Natural killer cell treated with Interleukin-12 subunit alpha and Interleukin-12 subunit beta and Interleukin-15 and Interleukin-18, amount 100 ng/mL, for 72 hours (primary cell): ENCODE measurements at places on chromosomes 6 and 20. TPM values are rescaled to one million over a fixed set of nuclear protein-coding genes. Genes with fewer than 3 reads are reported as not detected.
A peak's percentile ranks its signal among the peaks of the same experiment; 100 is the strongest.

DNA sequence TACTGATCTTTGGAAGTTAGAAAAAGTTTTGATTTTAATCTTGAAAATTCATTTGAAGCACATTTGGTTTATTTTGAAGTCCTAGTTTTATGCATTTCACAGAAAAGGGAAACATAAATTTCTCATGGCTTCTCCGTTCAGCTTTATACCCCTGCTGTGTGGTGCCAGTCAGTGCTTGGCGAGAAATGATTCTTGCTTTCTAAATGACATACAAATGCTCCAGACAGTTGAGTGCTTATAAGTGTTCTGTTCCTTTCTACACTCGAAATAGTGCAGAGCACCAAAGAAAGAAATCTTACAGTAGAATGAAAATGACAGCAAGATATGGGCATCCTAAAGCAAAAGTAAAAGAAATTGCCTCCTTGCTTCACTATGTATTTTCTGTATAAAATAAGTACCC is 9.0 kb upstream of the ZNF292 start:
- no peak for DNase-seq

DNA sequence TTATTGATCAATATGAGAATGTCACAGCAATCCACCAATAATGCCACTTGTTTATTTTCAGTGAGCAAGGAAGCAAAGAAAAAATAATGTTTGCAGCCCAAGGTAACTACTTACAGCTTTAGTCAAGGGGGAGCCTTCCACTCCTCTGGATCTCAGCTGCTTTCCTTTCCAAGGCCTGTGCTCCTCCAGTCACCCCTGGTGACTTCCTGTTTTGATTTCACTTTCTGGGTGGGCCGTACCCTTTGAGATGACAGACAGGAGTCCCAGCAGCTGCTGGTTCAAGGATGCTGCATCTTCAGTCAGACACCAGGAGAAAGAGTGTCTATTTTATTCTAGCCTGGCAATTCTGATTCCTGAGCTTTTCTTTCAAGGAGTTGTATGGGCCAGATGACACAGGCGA is 5.6 kb upstream of the VNN2 start:
- peak; percentile 72 for DNase-seq

NQO2 gene
- 18.0 TPM for total RNA-seq

DNA sequence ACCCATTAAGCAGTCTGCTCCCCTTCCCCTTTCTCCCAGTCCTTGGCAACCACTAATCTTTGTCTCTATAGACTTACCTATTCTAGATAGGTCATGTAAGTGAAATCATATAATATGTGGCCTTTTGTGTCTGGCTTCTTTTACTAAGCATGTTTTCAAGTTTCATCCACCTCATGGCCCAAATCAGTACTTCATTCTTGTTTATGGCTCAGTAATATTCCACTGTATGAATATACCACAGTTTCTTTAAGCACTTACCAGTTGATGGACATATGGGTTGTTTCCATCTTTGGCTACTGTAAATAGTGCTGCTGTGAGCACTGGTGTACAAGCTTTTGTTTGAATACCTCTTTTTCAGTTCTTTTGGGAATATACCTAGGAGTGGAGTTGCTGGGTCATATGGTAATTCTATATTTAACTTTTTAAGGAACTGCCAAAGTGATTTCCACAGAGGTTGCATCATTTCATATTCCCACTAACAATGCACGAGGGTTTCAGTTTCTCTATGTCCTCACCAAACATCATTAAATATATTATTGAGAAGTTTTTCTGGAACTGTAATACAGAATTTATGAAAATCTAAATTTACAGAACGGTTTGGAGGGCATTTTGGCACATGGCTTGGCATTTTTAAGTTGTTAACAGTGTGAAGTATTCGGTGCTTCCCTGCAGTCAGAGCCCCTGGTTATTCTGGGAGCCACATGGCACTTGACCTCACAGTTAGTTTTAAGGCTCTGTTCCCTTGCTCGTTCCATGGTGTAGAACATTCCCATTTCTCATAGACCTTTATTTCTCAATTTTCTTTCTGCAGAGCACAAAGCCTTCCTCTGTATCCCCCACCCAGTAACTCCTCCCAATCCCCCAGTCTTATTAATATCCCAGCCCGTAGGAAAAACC is 27.0 kb upstream of the DTNBP1 start:
- no peak for DNase-seq

DNA sequence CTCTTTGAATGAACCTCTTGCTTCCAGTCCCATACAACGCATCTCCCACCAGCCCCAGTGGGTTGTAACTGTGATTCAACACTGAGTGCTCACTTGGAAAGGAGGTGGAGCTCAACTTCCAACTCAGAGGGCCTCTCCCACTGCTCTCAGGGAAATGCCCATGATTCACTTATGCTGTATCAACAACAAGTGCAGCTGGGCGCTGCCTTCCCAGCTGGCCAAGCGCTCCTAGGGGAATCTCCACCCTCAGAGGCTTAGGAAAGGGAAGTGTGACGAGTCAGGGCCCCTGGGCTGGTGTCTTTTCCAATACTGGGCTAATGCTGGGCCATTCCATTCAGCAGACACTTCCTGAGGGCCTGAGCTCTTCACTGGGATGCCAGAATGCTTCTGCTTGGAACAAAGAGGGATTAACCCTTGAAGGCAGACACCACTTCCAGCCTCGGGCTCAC is 8.1 kb upstream of the OCSTAMP start:
- peak; percentile 64 for DNase-seq

DNA sequence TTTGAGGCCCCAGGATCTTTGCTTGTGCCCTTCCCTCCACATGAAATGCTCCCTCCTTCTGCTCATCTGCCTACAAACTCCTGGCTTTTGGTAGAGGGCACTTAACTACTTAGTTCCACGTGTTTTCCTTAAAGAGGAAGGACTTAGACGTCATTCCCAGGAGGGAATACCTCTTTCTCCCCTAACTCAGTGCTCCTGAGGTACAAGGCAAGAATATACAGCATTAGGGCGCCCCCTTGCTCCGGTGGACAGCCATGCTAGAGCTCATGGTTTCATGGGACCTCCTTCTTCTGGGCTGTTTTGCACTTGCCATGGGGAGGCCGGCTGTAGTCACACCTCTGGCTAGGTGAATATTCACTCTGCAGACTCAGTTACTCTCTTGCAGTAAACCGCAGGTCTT is 93.8 kb upstream of the LY86 start:
- no peak for DNase-seq

DNA sequence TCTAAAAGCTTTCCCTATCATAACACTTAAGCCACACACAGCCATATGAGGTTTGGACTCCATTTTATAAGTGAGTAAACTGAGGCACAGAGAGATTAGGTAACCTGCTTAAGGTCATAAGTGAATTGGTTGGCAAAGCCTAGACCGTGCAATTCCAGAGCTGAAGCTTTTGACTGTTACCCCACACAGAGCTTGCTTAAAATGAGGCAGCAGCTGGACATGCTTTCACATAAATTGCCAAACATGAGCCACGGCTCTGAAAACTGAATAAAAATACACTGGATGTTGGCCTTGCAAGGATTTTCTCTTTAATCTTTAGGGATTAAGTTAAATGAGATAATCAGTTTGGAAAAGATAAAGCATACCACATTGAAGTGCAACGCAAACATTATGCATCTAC is 2.5 kb downstream of the RIPOR2 start:
- DNase-seq: no peak

GRCh38 chr6:164023535-164023934 is 609.0 kb downstream of the QKI start:
- DNase-seq: no peak

DNA sequence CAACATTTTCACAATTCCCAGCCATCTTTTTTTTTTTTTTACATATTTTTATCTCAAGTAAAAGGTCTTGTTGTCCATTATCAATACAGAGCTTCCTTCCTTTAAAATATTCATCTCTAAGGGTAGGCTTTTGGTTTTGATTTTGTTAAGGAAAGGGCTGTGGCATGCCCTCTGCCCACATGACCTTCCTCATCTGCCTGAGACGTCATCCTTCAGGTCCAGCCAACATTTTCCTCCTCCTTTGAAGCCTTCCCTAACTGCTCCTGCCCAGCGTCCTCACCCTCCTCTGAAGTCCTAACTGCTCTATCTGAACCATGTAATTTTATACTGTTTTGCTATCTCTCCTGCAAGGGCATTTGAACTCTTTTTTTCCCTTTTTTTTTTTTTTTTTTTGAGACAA is 73.9 kb upstream of the TGM3 start:
- no peak for DNase-seq

DNA sequence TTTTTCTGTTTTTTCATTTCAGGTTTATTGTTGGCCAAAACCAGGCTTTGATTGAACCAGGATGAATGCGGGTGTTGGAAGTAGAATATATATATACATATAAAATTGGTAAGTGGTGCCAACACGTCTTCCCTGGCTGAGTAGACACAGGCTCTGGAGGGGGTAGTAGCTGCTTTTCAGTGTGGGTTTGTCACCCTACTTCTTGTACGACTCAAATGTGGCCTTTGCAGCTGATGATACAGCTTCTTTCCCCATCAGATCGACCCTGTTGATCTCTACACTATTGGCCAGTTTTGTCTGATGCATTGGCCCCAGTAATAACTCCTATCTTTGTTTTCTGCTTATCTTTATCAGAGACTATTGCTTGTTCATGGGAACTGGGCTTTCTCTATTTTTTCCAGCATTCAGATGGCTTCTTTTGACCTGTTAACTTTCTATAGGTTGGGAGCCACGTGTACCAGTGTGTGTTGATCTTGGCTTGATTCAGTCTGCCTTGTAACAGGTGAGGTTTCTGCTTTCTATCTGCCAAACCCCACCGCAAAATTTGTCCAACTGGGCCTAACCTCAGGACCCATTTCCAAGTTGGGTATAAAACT is 2.7 kb upstream of the ZNFX1 start:
- no peak for DNase-seq

RAB44 gene
- 4.1 TPM for total RNA-seq

DNA sequence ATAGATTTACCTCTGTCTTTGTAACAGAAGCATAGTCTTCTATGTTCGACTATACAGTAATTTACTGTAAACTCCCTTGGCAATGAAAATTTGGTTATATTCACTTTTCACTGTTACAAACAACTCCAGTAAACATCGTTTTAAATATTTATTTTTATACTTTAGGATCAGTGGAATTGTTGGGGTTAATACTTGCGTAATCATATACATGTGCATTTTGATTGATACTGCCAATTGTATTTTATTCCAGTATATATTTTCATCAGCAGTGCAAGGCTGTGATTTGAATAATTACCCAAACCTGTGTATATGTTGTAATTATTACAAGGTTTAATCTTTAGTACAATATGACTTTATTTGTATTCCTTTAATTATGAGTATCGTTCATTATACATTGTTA is 255.7 kb downstream of the ARID1B start:
- DNase-seq: no peak

- no peak for DNase-seq
Measured at GRCh38 chr20:36819659-36820058, 46.1 kb upstream of the DSN1 start.

GRCh38 chr6:3715285-3715684 is 36.2 kb downstream of the PXDC1 start:
- DNase-seq: no peak

DNA sequence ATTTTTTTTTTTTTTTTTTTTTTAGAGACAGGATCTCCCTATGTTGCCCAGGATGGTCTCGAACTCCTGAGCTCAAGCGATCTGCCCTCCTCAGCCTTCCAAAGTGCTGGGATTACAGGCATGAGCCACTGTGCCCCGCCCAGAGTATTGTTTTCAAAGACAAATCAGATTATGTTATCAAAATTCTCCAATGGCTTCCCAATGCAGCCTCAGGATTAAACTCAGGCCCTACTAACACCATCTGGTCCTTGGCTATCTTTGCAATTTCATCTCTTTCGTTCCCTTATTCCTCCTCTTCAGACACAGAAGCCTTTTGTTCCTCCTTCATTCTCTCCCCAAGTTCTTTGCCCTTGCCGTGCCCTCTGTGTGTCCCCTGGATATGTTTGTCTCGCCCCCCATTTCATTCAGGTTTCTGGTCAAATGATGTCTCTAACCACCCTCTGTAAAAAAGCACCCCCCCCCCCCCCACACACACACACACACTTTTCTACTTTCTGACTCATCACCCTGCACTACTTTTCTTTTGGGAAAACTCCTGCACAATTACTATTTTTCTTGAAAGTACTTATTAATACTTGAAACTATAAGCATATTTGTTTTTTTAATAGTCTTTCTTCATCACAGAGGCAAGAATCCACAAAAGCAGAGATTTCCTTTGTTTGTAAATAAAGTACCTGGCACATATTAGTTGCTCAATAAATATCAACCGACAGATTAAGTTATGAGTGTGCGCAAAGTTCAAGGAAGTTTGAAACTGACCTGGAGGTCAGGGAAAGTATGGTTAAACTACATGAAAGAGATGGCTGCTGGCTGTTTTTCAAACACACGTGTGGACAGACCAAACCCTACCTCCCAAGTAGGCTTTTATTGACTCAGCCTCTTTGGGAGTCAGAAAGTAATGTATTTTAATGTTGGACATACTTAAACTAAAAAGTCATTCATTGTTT is 16.7 kb downstream of the BTN1A1 start:
- no peak for DNase-seq

GRCh38 chr20:51422514-51423289 is 119.8 kb downstream of the NFATC2 start:
- no peak for DNase-seq

- DNase-seq: peak; percentile 66
Measured at GRCh38 chr20:652615-653109, 338 bp downstream of the SRXN1 start.

GRCh38 chr6:142833054-142833453 is 111.9 kb downstream of the HIVEP2 start:
- DNase-seq: no peak

DNA sequence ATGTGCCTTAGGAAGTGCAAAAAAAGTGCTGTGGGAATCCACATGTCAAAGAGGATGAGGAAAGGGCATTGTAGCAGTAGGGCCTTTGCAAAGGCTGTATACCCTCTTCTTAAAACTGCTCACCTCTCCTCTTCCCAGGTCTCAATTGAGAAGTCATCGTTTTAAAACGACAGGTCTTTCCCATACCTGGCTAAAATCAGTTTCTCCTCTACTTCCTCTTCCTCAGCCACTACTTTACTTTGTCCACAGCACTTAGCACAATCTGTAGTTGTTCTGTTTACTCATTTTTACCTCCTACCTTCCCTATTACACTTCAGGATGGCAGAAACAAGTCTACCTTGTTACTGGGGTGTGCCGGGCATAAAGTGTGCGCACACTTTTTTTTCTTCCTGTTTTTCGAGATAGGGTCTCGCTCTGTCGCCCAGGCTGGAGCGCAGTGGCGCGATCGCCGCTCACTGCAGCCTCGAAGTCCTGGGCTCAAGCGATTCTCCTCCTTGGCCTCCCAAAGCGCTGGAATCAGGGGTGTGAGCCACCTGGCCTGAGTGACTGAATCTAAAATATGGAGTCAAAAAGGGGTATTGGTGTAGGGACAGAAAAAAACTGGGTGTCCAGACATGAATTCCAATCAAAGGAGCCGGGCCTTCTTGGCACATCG is 9.8 kb upstream of the ELOVL5 start:
- DNase-seq: no peak

DACT2 gene
- total RNA-seq: not detected

NRN1 gene
- total RNA-seq: 2.0 TPM

- no peak for DNase-seq
Measured at GRCh38 chr6:157488716-157489118, 107.7 kb downstream of the ZDHHC14 start.

SEMG1 gene
- total RNA-seq: not detected
